ENCODE measurements at places on chromosomes 5 and 9. TPM values are rescaled to one million over a fixed set of nuclear protein-coding genes. Genes with fewer than 3 reads are reported as not detected.

DNA sequence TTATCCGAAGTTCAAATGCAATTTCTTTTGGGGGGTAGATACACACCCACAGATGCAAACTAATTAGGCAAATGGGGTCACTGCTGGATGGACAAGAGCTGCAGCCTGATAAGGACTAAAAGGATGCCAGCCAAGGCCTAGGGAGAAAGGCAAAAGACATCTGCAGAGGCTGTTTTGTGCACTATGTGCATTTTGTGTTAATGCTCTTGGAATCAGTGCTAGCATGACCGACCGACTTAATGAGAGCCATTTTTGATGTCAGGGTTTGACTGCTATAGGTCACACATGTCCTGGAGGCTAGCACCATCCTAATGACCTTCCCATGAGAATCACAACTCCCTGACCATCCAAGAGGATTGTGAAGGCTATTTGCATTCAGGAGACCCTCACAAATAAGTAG, 34.6 kb downstream of the PLAC8L1 start:
- DNase-seq = no peak

DNA sequence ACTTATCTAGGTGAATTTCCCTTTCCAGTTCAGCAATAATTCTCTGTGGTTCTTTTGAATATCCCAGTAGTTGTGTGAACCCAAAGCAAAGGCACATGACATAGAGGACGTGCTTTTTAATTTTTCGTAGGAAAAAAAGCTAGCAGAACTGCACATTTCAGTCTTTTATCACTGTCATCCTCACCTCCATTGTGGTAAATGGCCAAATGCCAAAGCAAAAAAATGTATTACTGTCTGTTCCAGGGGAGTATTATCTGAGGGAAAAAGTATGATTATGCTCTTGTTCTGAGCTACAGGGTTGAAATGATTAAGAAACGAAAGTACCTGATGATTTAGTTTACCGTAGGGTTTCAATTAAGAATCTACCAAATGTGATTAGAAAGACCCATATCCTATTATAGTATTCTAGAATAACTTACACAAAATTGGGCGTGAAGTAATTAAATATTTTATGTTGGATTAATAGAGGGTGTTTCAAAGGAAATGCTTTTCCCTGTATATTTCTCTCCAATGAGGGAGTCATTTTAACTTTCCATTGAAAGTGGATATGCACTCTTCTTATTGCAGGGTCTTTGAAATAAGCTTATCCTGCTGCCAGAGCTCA, 62.7 kb downstream of the CAVIN4 start:
- DNase-seq = no peak

DNA sequence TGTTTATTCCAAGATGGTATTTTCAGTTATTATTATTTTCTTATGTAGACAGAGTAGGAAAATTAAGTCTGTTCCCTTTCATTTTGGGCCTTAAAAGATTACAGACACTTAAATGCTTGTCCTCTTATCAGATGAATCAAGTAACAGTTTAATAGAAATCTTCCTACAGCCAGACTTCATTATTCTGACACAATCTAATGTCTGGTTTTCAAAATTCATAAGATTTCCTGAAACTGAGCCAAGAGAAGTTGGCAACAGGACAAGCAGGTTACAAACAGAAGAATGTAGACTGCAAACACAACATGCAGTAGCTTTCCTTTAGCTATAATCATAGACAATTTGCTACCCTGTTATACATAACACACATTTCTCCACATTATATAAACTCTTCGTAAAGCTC, 130.5 kb downstream of the FBXL17 start:
- DNase-seq = no peak

SPATA31C1 gene
- total RNA-seq = not detected
